ENCODE measurements at places on chromosomes 3 and 15.
A peak's percentile ranks its signal among the peaks of the same experiment; 100 is the strongest.

DNA sequence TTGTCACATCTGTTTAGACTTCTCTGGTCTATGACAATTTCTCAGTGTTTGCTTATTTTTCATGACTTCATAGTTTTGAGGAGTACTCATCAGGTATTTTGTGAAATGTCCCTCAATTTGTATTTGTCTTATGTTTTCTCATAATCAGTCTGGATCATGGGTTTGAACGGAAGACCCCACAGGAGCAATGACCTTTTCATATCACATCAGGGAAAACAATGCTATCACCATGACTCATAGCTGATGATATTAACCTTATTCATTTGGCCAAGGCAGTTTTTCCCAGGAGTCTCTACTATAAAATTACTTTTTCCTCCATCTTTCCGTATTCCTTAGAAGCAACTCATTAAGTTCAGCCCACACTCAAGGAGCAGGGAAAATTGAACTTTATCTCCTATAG lies 32.7 kb downstream of the AADACL2 start:
- no peak for DNase-seq

- no peak for DNase-seq
These were observed 236.7 kb downstream of the ADAMTS17 start for GRCh38 chr15:100105101-100105500.

DNA sequence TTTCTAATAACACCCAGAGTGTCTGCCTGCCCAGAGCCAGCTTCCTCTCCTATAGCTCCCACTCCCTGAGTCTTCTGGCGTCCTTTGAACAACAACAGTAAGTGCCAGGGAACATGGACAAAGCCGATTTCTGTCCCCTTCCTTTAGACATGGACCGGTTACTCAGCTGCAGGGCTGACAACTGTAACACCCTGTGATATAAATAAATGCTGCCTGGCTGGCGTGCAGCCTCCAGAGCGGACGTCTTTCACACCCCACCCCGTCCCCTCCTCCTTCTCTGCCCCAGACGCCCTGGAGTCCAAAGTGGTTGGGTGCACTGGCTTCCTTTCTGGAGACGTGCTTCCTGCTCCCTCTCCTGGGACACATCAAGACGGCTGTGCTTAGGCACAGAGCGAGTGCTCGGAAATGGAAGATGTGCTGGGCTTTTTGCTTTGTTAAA lies 281.9 kb upstream of the LRRFIP2 start:
- DNase-seq = no peak

- peak; percentile 71 for DNase-seq
These were observed 836 bp upstream of the AKAP13 start for GRCh38 chr15:85379403-85380131.

GRCh38 chr3:151248772-151249337 lies 29.5 kb downstream of the P2RY14 start:
- DNase-seq = no peak

DNA sequence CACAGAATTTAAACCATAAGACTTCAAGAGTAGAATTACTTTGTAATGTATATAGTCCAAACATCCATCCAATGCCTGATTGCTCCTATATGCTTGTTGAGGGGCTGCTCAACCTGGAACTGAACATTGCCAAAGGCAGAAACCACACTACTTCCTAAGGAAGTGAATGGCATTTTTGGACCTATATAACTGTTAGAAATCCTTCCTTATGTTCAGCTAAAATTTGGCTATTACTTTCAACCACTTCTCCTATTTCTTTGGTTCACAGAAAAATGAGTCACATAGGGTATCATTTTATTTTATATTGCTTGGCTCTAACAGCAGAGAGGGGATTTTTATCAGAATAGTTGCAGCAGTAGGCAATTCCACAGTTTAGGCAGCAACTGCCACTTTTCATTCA lies 342.1 kb downstream of the SLC9A9 start:
- DNase-seq = no peak

DNA sequence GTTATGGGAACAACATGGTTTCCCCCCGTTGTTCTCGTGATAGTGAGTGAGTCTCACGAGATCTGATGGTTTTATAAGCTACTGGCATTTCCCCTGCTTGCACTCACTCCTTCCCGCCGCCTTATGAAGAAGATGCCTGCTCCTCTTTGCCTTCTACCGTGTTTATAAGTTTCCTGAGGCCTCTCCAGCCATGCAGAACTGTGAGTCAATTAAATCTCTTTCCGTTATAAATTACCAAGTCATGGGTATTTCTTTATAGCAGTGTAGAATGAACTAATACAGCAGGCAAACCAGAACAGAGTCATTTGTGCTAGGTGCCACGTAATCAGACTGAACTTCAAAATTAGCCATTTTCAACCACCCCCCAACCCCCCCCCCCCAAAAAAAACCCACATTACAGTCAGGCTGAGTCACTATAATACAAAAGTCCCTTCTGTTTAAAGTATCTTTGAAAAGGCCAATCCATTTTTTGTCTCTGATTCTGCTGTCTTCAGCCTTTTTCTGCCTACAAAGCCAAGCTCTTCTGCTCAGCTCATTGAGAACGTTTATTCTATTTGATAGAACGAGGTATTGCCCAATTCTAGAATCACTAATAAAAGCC lies 4.1 kb downstream of the OR4F6 start:
- no peak for DNase-seq

GRCh38 chr15:39672666-39673065 lies 91.8 kb downstream of the THBS1 start:
- no peak for DNase-seq

GRCh38 chr3:13189639-13190377 lies 116.6 kb upstream of the IQSEC1 start:
- DNase-seq = peak; percentile 25

DNA sequence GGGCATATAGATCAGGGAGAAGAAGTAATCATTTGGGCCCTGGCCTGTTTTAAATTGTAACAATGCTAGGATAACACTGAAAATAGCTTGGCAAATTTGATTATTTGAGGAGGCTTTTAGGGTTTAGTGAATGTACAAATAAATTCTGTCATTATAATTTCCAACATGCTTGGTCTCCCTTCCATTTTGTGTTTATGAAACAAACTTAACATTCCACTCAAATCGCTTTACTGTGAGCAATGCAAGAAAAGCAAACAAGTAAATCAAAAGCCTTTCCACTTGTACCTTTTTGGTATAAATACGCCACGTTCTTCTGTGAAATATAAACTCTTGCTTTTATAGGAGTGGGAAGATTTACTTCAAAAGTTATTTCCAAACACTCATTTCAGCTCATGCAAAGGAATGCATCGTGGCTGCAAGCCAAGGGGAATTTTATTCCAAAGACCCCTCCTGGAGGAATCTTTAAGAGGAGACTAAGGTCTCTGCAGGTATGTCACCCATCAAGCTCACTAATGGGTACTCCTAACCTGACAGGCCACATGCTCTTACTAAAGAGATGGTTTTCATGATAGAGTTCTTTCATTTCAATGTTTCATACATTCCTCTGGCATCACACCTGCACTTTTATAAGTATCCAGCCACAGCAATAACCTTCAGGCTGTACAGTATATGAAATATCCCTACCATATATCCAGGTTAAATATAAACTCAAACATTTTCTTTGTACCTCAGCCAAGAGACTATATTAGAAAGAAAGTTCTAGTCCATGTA lies 115.2 kb downstream of the P3H2 start:
- no peak for DNase-seq

DNA sequence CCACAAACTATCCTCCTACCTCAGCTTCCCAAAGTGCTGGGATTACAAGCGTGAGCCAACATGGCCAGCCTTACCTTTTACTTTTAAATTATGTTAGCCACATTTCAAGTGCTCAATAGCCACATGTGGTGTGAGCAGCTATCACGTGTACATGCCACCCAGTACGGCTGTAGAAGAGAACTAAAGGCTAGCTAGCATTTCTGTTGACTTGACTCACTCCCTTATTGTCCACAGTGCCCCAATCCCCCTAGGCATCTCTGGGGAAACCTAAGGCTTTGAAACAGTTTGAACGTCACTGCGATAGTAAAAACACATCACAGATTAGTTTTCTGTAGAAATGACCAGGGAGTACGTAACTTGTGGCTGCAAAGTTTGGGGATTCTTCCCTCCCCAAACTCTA lies 12.0 kb downstream of the C15orf40 start:
- no peak for DNase-seq

DNA sequence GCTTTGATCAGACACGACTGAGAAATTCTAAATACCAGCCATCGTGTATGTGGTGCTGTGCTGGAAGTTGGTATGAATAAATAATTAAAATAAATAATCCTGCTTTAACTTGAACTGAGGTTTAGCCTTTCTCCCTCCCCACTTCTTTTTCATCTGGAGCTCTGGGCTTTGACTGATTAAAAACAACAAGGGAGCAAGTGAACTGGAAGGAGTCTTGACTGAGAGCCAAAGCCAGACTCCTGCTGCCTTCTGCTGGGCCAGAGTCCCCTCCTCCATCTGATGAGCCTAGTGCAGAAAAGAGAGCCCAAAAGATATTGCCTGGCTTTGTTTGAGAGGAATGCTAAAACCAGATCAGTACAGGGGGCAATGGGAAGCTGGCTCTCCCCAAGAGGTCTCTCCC lies 96.0 kb downstream of the CCNL1 start:
- no peak for DNase-seq

All from CD4-positive, alpha-beta T cell treated with Interleukin-12 subunit alpha and Interleukin-12 subunit beta, for 1 hour (primary cell).